ENCODE measurements at places on chromosomes 4 and X.
A peak's percentile ranks its signal among the peaks of the same experiment; 100 is the strongest.

DNA sequence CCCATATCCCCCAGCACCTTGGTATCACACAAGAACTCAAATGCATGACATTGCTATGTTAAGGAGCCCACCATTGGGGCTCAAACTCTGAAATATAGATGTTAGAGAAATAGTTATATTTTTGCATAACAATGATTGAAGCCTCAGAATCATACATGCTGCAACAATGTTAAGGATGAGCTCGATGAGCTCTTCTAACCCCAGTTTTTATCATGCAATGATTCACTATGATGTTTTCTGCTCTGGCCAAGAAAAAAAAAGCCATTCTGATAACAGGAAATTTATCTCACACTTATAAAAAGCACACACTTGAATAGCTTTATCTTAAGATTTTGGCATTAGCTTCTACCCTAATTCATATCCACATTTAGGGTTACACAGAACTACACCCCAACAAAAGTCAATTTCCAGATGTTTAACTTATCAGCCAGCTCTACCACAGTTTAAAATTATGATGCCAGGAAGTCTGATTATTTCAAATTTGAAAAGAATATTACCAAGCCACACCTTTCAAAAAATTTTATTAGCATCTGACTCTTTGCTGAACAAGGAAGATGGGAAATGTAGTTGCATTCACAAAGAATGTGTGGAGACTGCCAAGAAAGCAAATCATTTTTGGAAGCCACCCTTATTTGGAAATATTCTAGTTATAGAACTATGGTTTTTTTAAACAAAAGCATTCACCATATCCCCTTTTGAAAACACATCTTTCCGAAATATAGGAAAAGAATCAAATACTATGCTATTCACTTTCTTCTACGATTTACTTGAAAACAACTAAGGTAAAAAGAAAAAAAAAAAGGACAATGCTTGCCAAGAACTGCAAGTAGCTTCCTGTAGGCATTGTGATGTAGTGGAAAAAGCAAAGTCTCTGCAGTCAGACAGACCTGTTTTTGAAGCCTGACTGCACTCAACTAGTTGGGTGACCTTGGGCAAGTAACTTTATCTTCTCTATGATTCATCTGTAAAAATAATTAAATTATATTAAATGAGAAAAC lies 100.8 kb upstream of the PLS3 start:
- DNase-seq, result no peak

DNA sequence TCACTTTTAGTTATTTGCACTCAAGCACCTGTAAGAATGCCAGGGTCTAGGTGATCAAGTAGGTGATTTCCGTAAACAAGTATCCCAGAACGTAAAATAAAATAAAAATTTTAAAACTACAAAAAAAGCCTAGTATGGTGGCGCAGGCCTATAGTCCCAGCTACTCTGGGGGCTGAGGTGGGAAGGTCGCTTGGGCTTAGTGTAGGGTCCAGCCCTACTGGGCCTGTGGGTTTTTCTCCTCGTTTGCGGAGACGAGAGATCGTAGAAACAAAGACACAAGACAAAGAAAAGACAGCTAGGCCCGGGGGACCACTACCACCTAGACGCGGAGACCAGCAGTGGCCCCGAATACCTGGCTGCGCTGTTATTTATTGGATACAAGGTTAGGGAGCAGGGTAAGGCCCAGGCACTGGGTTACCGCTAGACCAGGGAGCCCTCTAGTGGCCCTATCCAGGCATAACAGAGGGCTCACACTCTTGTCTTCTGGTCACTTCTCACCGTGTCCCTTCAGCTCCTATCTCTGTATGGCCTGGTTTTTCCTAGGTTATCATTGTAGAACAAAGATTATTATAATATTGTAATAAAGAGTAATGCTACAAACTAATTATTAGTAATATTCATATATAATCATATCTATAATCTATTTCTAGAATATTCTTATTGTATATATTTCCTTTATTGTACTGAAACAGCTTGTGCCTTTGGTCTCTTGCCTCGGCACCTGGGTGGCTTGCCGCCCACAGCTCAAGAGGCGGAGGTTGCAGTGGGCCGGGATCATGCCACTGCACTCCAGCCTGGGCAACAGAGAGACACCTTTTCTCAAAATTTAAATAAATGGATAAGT lies 38.4 kb downstream of the SAGE1 start:
- DNase-seq, result peak; percentile 17

- DNase-seq, result no peak
These were observed 201.6 kb downstream of the ADGRL3 start for GRCh38 chr4:61401771-61402170.

GRCh38 chr4:3406021-3406420 lies 35.7 kb upstream of the HGFAC start:
- DNase-seq, result no peak

- DNase-seq, result no peak
These were observed 25.1 kb downstream of the FHDC1 start for GRCh38 chr4:152961014-152961772.

GRCh38 chr4:147590249-147590920 lies 26.8 kb upstream of the TMEM184C start:
- peak; percentile 3 for DNase-seq

DNA sequence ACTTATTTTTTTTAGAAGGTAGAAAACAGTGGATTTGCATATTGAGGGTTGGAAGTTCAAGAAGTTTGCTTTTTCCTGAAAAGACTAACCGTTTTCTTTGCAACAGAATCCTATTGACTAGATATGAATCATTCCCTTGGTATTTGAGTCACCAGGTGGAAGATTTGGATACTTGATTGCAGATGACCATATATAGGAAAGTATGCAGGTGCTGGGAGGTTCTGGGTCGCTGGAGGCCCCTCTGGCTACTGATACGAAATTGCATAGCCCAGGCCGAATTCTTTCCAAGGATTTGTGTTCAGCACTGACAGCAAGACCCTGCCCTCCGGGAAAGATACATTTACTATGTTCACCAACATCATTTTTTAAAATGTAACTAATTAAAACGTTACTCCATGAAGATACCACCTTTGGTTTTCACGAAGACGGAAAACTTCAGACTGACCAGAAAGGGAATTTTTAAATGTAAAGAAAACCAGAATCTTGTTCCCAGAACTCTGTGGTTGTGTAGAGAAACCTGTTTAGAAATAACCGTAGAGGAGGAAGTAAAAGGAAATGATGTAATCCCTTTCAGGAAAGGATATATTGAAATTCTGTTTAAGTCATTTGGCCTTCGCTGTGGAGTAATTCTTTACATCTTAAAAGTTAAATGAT lies 946 bp downstream of the ANXA3 start:
- no peak for DNase-seq

DNA sequence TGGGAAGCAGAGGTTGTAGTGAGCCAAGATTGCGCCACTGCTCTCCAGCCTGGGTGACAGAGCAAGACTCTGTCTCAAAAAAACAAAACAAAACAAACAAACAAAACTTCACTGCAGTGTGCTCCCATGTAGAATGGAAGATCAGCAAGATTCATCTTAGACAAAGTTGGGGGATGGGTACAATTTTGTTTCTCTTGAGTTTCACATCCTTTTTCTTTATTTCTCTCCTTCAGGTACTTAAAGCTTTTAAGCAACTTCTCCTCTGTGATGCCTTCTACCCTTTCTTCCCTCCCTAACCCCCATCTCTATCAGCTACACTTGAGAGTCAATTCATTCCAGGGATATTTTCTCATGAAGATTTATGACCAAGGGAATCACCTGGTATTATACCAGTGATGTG lies 15.5 kb upstream of the RBBP7 start:
- no peak for DNase-seq

GRCh38 chrX:21800344-21800770 lies 39.1 kb upstream of the MBTPS2 start:
- no peak for DNase-seq

- no peak for DNase-seq
These were observed 36.6 kb downstream of the SYTL4 start for GRCh38 chrX:100695302-100695701.

DNA sequence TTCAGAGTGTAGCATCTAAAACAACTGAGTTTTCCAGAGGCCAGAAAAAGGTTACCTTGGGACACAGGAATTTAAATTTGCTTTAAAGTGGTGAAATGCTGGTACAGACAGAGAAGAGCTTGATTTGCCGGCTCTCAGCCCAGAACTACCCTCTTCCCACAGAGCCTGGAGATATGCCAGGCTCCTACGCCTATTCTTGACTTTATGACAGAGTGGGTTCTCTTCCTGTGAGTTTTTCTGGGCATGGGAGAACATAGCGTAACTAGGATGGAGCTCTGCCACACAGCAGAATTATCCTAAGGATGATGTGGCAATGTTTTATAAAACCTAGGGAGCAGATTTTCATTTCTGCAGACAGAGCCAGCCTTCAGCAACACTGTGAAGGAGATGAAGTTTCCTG lies 241.8 kb downstream of the GRIA3 start:
- DNase-seq, result no peak

GRCh38 chr4:11081006-11081405 lies 347.7 kb downstream of the HS3ST1 start:
- DNase-seq, result no peak

DNA sequence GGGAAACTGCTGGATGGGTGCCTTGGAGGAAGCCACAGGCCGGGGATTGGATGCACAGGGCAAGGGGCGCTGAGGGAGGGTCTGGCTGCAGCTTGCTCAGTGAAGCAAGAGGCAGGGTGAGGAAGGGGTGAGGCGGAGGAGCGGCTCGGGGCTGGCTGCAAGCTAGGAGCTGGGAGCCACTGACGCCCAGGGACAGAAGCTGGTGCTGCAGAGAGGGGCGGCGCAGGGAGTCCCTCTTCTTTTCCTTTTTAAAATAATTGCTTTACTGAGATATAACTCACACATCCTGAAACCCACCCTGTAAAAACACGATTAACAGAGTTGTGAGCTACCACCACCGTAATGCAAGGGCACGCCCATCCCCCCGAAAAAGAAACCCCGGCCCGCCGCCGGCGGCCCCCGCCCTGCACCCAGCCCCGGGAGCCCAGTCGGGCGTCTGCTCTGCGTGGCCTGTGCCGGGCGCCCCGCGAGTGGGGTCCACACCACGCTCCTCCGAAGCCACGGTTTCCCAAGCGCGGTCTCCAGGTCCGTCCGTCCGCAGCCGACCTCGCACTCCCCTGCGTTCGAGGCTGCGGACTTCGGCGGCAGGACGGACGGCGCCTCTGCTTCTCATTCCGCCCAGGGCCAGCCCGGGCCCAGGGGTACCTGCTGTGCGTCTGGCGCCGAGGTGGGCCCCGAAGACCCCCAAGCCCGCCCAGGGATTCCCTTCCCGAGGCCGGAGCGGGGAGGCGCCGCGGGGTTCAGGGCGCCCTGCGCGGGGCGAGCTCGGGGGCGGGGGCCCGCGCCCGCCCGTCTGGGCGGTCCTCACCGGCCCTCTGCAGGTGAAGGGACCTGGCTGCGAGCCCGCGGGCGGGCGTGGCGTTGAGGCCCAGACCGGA lies 866 bp upstream of the UVSSA start:
- DNase-seq, result no peak

GRCh38 chr4:678331-679103 lies 4.2 kb downstream of the MYL5 start:
- DNase-seq, result no peak

GRCh38 chrX:129773649-129774458 lies 5.9 kb upstream of the SASH3 start:
- no peak for DNase-seq

DNA sequence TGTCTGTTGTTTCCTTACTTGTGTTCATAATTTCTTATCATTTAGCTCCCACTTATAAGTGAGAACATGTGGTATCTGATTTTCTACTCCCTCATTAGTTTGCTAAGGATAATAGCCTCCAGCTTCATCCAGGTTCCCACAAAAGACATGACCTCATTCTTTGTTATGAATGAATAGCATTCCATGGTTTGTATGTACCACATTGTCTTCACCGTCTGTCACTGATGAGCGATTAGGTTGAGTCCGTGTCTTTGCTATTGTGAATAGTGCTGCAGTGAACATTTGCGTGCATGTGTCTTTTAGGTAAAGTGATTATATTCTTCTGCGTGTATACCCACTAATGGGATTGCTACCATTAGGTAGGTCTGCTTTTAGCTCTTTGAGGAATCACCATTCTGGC lies 624.3 kb upstream of the EPHA5 start:
- DNase-seq, result no peak

DNA sequence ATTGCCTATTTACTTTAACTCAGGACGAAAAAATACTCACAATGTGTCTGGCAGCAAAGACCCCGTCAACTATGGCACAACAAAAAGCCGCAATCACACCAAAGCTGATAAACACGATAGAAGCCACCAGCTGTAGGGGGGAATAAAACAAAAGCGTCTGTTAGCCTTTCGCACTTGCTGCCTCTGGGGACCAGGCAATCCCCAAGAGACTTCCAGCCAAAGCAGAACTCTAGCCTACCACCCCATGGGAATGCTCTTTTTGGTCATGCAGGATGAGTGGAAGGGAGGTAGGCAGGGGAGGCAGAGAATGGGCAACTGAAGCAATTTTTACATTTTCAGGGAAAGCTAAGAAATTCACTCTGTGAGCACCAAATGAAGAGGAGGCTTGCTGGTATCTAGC lies 20.1 kb downstream of the TMEM255A start:
- DNase-seq, result no peak

GRCh38 chr4:62470421-62470983 lies 1270.4 kb downstream of the ADGRL3 start:
- no peak for DNase-seq

DNA sequence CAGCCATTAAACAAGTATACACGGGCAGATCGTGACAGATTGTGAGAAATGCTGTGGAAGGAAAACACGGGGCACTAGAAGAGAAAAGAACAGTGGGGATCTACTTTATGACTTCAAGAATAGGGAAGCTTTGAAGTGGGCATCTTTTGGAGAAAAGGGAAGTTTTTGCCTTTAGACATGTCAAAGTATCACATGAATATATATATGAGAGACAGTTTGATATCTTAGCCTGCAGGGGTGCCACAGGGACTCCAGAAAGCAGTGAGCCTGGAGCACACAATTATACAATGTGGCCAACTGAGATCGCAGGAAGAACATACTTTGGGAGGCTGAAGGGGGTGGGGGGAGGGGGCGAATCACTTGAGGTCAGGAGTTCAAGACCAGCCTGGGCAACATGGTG lies 35.7 kb downstream of the RELL1 start:
- DNase-seq, result no peak

GRCh38 chrX:33001107-33001506 lies 210.2 kb downstream of the DMD start:
- DNase-seq, result no peak

GRCh38 chr4:75004755-75005668 lies 72.1 kb downstream of the PARM1 start:
- DNase-seq, result no peak
